ENCODE measurements at places on chromosomes 12 and 14. TPM values are rescaled to one million over a fixed set of nuclear protein-coding genes. Genes with fewer than 3 reads are reported as not detected.

Gene LHX5
- total RNA-seq, result 3.1 TPM

Gene TSPAN19
- total RNA-seq, result 2.9 TPM

Gene NGB
- 0.22 TPM for total RNA-seq

Gene AKAP6
- total RNA-seq, result 600 TPM

Gene ACSM4
- total RNA-seq, result not detected

Gene LRIG3
- 6.9 TPM for total RNA-seq

Gene USP44
- total RNA-seq, result 2.7 TPM

Gene OTX2
- total RNA-seq, result 18.8 TPM

Gene NPFF
- not detected for total RNA-seq

Gene LIN7A
- total RNA-seq, result 41.9 TPM

Gene B4GALNT3
- 3.3 TPM for total RNA-seq

Gene STYK1
- not detected for total RNA-seq

Gene NYNRIN
- 33.5 TPM for total RNA-seq

Gene TBK1
- total RNA-seq, result 15.8 TPM

Gene TESPA1
- not detected for total RNA-seq

Gene CMA1
- total RNA-seq, result not detected

Gene TIGAR
- total RNA-seq, result 20.7 TPM

Gene AICDA
- not detected for total RNA-seq

Gene VRTN
- total RNA-seq, result 0.15 TPM

Gene TAS2R50
- 1.3 TPM for total RNA-seq

Gene HOXC11
- not detected for total RNA-seq

Gene CCDC197
- not detected for total RNA-seq

Gene NOS1
- 0.96 TPM for total RNA-seq

Gene PLEKHD1
- total RNA-seq, result 1.3 TPM

Gene FBLN5
- not detected for total RNA-seq

Gene GPRC5D
- total RNA-seq, result not detected

Gene CLEC7A
- total RNA-seq, result not detected

Gene MAP4K5
- 99.5 TPM for total RNA-seq

Gene GPR135
- total RNA-seq, result 0.91 TPM

Gene KRT73
- total RNA-seq, result not detected

Gene ANAPC7
- total RNA-seq, result 93.7 TPM

Gene ITPK1
- 132 TPM for total RNA-seq

Gene PAWR
- 7.0 TPM for total RNA-seq

Gene ALKBH2
- total RNA-seq, result 16.4 TPM

Gene BORCS5
- 30.2 TPM for total RNA-seq

Gene PRICKLE1
- 6.4 TPM for total RNA-seq

Gene CBLN3
- total RNA-seq, result 0.51 TPM

Gene KRT2
- total RNA-seq, result not detected

Gene FOXG1
- not detected for total RNA-seq

Gene CLBA1
- 5.9 TPM for total RNA-seq

Gene AMN
- 0.34 TPM for total RNA-seq

Gene LTB4R2
- 8.9 TPM for total RNA-seq

Gene TRHDE
- 16.7 TPM for total RNA-seq

Gene KLRB1
- not detected for total RNA-seq

Gene SIX4
- total RNA-seq, result 22.1 TPM

Gene LRTM2
- total RNA-seq, result 14.6 TPM

Gene CCDC38
- total RNA-seq, result not detected

Gene TC2N
- 2.5 TPM for total RNA-seq

Gene NXPH4
- 10.5 TPM for total RNA-seq

Gene C12orf57
- total RNA-seq, result 184 TPM

Gene CHGA
- total RNA-seq, result 663 TPM

Gene PLEK2
- total RNA-seq, result not detected

Measured in glutamatergic neuron (in vitro differentiated cells).